ENCODE measurements at places on chromosomes 1 and 21. TPM values are rescaled to one million over a fixed set of nuclear protein-coding genes. Genes with fewer than 3 reads are reported as not detected.

Gene ADGRL2
- 41.6 TPM for total RNA-seq

Gene UMODL1
- not detected for total RNA-seq

Gene OPRD1
- total RNA-seq = under 0.01 TPM

Gene APCS
- total RNA-seq = not detected

Gene GPR52
- total RNA-seq = 0.21 TPM

Gene COL9A2
- total RNA-seq = not detected

Gene ALPL
- total RNA-seq = not detected

Measured in tracheal epithelial cell (primary cell).